ENCODE measurements at places on chromosomes 16 and 17.
A peak's percentile ranks its signal among the peaks of the same experiment; 100 is the strongest.

DNA sequence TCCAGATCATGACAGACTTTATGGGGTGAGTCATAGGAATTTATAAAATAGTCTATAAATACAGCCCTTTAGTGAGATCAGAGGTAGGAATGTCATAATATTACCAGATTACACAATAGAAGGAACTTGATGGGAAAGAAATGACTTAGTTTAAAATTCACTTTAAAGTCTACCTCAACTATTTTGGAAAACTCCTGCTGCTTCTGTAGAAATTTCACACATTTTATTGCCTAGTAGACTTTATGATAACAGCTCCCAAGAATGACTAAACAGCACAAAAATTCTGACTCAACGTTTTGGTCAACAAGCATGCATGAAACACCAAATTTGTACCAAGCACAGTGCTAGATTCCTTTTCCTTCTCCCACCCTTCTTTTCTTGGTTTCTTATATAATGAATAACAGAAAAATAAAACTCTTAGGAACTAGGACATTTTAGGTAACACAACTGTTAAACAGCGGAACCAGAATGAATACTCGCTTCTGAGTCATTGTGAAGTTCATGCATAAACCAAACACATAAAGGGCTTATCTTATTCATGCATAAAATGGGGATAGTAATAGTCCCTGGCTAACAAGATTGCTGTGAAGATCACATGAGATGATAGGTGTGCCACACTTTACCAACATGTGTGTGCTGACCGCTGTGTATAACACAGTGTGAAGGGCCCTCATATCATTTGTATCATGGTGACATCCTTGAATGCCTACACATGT, 243.9 kb downstream of the CDH8 start:
- H3K4me1 ChIP-seq: no peaks in the 10 kb centered on the region
- H3K36me3 ChIP-seq: no peaks in the 10 kb centered on the region
- H3K27ac ChIP-seq: no peak overlapping the region

- H3K36me3 ChIP-seq: peaks cover 59% of the 10 kb centered on the region
- no peak for DNase-seq
- H3K27me3 ChIP-seq: no peaks in the 10 kb centered on the region
Measured at GRCh38 chr17:42566215-42566882, 551 bp upstream of the MLX start.

DNA sequence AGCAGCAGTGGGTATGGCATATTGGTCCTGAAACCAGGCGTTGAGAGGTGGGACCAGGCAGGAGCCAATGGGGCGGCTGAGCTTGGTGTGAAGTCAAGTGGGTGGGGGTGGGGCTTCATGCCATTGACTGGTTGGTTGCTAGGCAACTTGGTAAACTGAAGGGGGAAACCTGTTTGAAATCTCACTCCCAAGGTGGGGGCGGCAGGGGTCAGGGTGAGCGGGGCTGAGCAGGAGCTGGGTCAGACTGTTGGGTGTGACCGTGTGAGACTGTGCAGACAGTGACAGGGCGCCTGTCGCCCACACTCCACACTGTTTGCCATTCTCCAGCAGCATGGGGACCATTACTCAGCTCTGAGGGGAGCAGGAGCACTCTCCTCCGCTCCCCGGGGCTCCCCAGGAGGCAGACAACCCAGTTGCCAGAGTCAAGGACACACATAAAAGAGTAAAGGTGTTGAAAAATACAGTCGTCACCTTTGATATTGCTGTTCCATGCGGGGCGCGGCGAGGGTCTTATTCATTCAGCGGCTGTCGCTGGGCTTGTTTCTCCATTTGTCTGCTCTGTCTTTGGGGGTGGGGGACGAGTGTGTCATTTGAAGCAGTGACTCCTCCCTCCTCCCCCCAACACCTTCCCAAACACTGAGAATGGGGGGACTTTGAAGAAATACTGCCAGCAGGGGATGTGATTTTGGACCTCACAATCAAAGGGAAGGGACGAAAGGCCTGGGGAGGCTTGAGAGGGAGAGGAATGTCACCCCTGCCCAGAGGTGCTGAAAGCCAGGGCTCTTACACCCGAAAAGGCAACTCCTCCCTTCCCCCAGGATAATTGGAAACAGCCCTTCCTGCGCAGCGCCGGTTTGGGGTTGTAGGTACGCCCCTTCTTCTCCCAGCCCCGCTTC, 1.2 kb upstream of the EFNB3 start:
- peaks cover 28% of the 10 kb centered on the region for H3K4me1 ChIP-seq
- H3K27ac ChIP-seq: no peak overlapping the region
- H3K36me3 ChIP-seq: peaks cover 27% of the 10 kb centered on the region

- H3K27ac ChIP-seq: no peak overlapping the region
- no peaks in the 10 kb centered on the region for H3K36me3 ChIP-seq
- H3K4me3 ChIP-seq: no peak overlapping the region
- H3K27me3 ChIP-seq: no peaks in the 10 kb centered on the region
Measured at GRCh38 chr16:72469932-72470331, 298.0 kb upstream of the PMFBP1 start.

GRCh38 chr17:17819561-17819995, 17.2 kb downstream of the SREBF1 start:
- DNase-seq: no peak
- peaks cover 37% of the 10 kb centered on the region for H3K36me3 ChIP-seq
- H3K27ac ChIP-seq: peak overlapping the region; percentile 50
- peaks cover 76% of the 10 kb centered on the region for H3K4me1 ChIP-seq

DNA sequence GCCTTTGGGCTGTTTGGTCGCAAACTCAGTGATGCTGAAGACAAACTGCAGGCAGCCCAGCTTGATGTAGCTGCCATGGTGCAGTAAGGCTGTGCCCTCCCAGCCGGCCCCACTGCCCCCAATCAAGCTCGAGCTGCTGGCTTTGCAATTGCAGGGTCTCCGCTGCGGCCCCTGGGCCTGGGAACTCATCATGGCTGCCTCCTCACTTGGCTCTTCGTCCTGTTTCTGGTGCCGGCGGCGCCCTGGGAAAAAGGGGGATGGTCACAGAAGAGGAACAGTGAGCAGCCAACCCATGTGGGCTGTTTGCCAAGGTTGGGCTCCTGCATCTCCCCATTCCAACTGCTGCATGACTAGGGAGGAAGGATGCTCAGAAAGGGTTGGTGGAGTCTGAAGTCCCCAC, 3.4 kb upstream of the DHRS13 start:
- no peaks in the 10 kb centered on the region for H3K27me3 ChIP-seq
- H3K36me3 ChIP-seq: peaks cover 59% of the 10 kb centered on the region
- peaks cover 39% of the 10 kb centered on the region for H3K4me1 ChIP-seq
- no peak for DNase-seq
- no peak overlapping the region for H3K4me3 ChIP-seq

- H3K36me3 ChIP-seq: no peaks in the 10 kb centered on the region
- no peak for DNase-seq
- no peak overlapping the region for H3K27ac ChIP-seq
- H3K4me3 ChIP-seq: no peak overlapping the region
Measured at GRCh38 chr16:85046931-85047866, 19.6 kb downstream of the KIAA0513 start.

DNA sequence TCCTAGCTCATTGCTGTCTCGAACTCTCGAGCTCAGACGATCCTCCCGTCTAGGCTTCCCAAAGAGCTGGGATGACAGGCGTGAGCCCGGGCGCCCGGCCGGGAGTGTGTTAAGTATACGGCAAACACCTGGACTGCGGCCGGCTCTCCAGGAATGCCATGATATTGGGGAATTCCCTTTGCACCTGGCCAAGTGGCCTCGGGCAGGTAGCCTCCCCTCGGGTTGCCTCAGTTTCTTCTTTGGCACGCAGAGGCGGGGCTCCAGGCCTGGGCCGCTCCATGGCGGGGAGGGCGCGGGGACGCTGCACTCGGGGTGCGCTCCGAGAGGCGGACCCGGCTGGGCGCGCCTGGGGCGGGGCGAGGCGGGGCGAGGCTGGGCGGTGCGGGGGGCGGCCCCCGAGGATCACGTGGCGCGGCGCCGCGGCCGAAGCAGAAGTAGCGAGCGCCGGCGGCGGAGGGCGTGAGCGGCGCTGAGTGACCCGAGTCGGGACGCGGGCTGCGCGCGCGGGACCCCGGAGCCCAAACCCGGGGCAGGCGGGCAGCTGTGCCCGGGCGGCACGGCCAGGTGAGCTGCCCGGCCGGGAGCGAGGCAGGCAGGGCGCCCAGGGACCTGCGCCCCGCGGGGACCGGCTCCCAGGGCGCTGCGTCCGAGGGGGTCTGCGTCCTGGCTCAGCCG, at the start of gene PLCG2:
Gene PLCG2 (plus strand): TSS at position 431 of the 675 bp plus-strand sequence. CDS start 6,699 bp downstream, outside the sequence.
- H3K4me1 ChIP-seq: peaks cover 6% of the 10 kb centered on the region
- peak within 1 kb of the TSS; percentile 81 for H3K4me3 ChIP-seq
- H3K36me3 ChIP-seq: no peaks in the 10 kb centered on the region
- no peaks in the 10 kb centered on the region for H3K27me3 ChIP-seq
- DNase-seq: peak; percentile 26

- DNase-seq: no peak
- H3K36me3 ChIP-seq: no peaks in the 10 kb centered on the region
- no peak overlapping the region for H3K27ac ChIP-seq
- no peaks in the 10 kb centered on the region for H3K4me1 ChIP-seq
- H3K27me3 ChIP-seq: no peaks in the 10 kb centered on the region
Measured at GRCh38 chr17:66450008-66450851, 147.8 kb downstream of the PRKCA start.

- DNase-seq: no peak
- H3K36me3 ChIP-seq: no peaks in the 10 kb centered on the region
- no peak overlapping the region for H3K27ac ChIP-seq
- no peaks in the 10 kb centered on the region for H3K27me3 ChIP-seq
Measured at GRCh38 chr17:44913676-44914075, 1.6 kb downstream of the GFAP start.

DNA sequence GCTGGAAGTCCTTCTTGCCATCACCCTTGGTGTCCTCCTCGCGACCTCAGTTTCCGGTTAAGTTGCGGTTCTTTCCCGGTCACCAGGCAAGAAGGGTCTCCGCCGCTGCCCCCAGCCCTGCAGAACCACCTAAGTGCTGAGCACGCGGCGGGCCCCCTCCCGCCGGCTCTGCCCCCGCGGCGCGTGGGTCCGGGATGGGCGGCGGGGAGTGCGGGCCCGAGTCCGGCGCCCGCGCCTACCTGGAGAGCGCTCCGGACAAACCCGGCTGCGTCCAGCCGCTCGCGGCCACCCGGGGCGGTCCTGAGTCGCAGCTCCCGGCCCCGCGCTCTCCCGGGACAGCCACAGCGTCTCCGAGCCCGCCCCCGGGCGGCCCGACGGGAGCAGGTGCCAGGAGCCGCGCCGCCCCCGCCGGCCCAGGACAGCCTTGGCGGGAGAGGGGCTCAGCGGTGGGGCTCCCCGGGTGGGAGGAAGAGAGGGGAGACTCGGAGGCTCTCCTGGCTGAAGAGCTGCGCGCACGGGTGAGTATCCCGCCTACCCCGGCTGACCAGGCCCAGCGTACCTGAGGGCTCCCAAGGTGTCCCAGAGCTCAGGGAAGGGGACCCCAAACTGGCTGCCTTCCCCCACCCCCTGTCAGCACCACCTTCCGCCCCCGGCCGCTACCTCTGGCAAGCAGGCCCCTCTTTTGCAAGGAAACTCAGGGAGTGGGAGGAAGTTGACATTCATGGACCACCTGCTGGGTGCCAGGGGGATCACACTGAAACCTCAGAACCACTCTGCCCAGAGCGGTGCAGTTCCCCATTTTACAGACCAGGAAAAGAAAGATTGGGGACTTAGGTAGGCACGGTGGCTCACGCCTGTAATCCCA, 22.2 kb upstream of the C17orf113 start:
- H3K27me3 ChIP-seq: peaks cover 3% of the 10 kb centered on the region
- peak overlapping the region; percentile 63 for H3K4me3 ChIP-seq
- H3K27ac ChIP-seq: no peak overlapping the region
- peaks cover 10% of the 10 kb centered on the region for H3K4me1 ChIP-seq
- DNase-seq: no peak

GRCh38 chr16:4283441-4283840, 10.6 kb upstream of the TFAP4 start:
- no peak for DNase-seq
- H3K27ac ChIP-seq: no peak overlapping the region
- H3K4me1 ChIP-seq: no peaks in the 10 kb centered on the region
- no peak overlapping the region for H3K4me3 ChIP-seq
- no peaks in the 10 kb centered on the region for H3K27me3 ChIP-seq

GRCh38 chr17:42775534-42776098, 2.4 kb downstream of the VPS25 start:
- no peaks in the 10 kb centered on the region for H3K27me3 ChIP-seq
- DNase-seq: no peak
- H3K36me3 ChIP-seq: peaks cover 53% of the 10 kb centered on the region
- no peak overlapping the region for H3K4me3 ChIP-seq
- H3K4me1 ChIP-seq: peaks cover 16% of the 10 kb centered on the region

DNA sequence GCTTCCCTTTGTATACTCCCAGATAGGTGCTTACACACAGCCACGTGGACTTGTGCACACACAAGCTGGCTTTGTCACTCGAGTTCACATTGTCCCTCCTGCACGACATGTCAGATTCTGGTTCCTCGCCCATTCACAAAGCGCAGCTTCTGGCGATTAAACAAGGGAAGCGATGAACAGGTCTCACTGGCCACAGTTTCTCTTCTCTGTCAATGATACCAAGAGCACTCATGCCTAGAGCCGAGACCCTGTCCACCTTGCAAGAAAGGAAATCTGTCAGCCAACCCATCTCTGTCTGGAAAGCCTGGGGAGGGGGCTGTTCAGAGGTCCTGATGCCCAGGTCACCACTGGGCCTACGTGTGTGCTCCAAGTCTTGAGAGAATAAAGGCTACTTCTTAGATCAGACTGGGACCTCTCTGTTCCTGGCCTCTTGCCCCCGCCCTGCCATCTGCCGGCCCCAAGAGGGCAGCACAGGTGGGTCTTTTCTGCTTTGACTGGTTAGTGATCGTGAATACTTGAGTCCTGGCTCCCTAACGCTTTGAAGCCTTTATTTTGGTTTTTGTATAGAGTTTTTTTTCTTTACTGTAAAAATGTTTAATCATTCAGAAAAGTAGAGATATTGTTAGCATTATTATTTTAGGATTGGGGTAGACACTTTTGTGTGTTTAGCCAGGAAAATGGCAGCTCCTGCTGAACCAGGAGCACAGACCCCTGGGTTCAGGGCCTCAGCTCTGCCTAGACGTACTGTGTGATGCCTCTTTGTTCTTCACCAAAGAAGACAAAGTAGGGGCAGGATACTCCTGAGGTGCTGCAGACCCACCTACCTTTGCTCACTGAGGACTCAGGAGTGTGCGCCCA, 104.7 kb downstream of the MRM1 start:
- H3K4me3 ChIP-seq: no peak overlapping the region
- no peaks in the 10 kb centered on the region for H3K36me3 ChIP-seq
- no peak overlapping the region for H3K27ac ChIP-seq
- no peak for DNase-seq
- no peaks in the 10 kb centered on the region for H3K4me1 ChIP-seq
